ENCODE measurements at places on chromosomes 13 and 19.

DNA sequence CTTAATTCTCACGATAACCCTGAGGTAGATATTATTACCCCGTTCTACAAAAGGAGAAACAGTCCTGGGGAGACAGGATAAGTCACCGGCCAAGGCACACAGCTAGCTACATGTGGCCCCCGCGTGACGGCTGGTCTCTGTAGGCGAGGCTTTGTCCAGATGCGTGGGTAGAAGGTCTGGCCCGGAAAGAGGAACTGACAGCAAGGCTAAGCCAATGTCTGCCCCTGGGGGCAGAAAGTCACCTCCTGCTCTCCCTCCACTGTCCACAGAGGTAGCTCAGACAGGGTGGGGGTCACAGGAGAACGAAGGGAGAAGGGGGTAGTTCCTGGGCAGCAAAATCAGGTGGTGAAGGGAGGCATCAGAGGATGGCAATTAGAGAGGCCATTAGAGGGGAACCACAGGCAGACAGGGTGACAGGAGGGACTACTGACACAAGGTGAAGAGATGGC lies 1.8 kb downstream of the APOC4 start:
- DNase-seq, result no peak

- DNase-seq, result no peak
Measured at GRCh38 chr19:6279620-6279930, 200 bp downstream of the MLLT1 start.

GRCh38 chr19:10206226-10206885 lies 11.6 kb upstream of the DNMT1 start:
- no peak for DNase-seq

DNA sequence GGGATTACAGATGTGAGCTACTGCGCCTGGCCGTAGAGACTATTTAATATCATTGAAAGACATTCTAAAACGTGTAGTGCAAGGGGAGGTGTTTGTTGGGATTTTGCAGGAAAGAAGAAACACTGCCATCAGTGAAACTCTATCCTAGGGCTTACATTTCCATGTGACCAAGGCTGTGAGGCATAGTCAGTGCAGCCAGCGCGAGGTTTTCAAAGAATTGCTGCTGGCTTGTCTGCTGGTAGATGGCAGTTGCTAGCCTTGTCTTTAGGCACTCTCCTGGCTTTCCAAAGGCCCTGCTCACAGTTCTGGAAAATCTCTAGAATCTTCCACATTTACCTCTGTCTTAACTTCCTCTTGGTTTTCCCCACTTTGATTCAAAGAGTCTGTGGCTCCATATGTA lies 77.5 kb downstream of the GPC6 start:
- DNase-seq, result no peak

GRCh38 chr13:46751811-46752635 lies 44.9 kb downstream of the ESD start:
- DNase-seq, result no peak

All from NCI-H510A (cell line).